ENCODE measurements at places on chromosomes 16 and 17.

GRCh38 chr17:14297161-14297851 lies 3.6 kb upstream of the HS3ST3B1 start:
- DNase-seq, result no peak

- no peak for DNase-seq
These were observed 7.0 kb downstream of the CBLN1 start for GRCh38 chr16:49274591-49274990.

- DNase-seq, result no peak
These were observed 260.5 kb downstream of the CBLN1 start for GRCh38 chr16:49021136-49021535.

DNA sequence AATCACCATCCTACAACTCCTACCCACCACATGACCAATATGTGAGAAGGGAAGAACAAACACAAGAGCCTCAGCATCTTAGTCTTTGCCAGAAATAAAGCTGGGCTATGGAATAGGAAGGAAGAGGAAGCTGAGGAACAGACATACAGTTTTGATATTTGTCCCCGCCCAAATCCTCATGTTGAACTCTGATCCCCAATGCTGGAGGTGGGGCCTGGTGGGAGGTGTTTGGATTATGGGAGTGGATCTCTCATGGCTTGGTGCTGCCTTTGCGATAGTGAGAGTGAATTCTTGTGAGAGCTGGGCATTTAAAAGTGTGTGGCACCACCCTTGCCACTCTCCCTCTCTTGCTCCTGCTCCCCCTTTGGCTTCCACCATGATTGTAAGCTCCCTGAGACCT lies 52.4 kb upstream of the NLK start:
- DNase-seq, result no peak

DNA sequence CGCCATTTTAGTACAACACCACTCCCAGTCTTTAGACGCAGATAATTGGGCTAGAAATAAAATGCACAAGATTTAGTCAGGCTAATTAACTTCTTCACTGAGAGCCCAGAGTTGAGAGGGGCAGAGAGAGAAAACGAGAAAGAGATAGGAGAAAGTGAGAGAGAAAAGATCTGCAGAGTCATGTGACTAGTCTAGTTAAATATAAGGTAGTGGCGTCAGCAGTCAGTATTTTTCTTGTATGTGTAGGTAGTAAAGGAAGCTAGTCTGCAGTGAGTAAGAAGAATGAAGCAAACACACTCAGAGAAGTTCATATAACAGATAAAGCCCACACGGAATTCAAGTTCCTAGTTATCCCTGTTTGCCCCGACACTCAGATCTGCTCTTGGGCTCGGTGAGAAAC lies 392.6 kb upstream of the ERCC4 start:
- no peak for DNase-seq

GRCh38 chr16:80104401-80104800 lies 436.4 kb upstream of the DYNLRB2 start:
- DNase-seq, result no peak

GRCh38 chr16:62370445-62370844 lies 334.2 kb upstream of the CDH8 start:
- DNase-seq, result no peak

- no peak for DNase-seq
These were observed 1.3 kb downstream of the PSMD3 start for GRCh38 chr17:39981766-39982375.

DNA sequence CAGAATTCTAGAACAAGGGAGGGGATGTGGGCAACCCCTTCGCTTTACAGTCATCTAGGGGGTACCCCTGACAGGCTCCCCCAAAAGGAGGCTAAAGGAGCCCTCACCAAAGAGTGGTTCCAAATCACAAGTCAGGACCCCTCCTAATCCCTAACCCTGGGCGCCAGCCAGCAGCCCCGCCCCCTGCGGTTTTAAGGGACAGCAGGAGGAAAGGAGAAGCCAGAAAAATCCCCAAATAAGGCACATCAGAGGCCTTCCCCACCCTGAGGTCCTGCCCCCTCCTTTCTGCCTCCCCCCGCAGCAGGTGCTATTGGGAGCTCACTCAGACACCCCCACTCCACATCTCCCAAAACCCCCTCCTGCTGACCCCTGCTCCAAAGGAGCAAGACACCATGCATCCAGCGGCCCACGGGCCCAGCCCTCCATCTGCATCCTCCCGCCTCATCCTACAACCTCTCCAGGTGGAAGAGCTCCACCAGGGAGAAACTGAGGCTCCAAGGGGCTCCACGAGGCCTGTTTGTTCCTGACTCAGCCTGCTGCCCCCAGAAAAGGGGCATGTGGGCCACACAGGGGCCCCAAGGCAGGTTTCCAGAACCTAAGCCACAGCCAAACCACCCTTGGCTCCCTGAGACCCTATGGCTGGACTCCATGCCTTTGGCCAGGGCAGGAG lies 93.5 kb downstream of the GOSR1 start:
- no peak for DNase-seq

DNA sequence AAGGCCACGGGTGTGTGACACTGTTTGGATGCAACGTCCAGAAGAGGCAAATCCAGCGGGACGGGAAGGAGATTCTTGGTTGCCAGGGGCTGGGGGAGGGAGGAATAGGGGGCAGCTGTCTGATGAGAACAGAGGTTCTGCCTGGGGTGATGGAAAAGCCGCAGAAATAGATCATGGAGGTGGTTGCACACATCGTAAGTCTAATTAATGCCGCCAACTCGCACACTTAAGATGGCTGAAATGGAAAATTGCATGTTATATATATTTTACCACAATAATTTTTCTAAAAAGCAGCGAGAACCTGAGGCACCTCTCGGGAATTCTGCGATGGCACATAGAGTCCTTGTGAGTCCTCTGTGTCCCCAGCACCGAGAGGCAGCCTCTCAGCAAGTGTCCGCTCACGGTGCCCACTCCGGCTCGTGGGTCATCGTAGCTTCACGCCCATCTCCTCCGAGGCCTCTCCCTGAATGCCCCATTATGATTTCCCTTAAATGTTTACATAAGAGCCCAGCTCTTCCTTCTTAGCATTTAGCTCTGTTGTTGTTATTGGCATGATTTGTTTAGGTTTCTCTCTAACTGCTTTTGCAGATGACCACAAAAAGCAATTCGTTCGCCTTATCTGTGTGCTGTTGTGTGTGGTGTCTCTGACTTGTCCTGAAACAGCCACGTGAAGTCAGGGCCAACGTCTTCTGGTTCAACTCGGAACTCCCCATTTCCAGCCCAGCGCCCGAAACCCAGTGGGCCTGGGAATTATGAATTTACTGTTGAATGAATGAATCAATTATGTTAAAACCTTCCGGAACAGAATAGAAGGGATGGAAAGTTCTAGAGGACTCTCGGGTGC lies 7.7 kb downstream of the WFDC1 start:
- no peak for DNase-seq

- no peak for DNase-seq
These were observed 29.6 kb downstream of the CLUAP1 start for GRCh38 chr16:3530371-3530914.

DNA sequence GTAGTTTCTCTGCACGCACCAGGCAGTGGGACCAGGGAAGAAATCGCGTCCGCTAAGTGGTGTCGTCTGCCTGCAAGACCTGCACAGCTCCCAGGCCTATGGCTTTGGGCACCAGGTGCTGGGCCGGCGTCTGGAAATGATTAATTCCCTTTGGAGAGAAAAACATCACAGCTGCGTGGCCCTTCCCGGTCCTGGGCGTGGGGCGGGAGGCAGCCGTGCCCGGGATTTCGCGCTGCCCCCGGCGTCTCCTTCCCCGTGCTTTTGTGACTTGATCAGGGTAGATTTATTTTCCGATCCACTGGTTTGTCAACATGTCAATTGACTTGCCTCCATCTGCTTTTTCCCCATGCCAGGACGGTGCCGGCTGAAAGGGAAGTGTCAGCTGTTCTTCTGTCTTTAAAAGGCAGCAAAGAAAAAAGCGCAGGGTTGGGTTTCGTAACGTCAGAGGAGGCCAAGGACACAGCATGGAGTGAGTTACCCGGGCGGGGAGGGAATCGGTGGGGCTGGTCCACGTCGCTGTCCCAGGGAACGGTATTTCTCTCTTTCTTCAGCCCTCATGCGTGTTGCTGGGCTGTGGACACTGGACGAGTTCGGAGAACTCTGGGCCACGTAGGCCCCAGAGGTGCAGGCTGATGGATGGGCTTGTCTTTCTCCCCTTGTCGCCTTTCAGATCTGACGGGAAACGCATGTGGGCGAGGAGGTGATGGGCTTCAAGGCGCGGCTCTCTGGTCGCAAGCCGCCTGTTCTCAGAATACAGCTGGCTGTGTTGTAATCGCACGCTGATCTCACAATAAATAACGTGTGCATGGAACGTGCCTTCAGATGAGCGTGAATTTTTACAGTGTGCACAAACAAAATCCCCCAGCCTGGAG lies 188.1 kb upstream of the ZNF469 start:
- no peak for DNase-seq

- no peak for DNase-seq
These were observed 41.3 kb downstream of the ERCC4 start for GRCh38 chr16:13961099-13961811.

- no peak for DNase-seq
These were observed 83.3 kb upstream of the TNRC6C start for GRCh38 chr17:77875051-77875780.

DNA sequence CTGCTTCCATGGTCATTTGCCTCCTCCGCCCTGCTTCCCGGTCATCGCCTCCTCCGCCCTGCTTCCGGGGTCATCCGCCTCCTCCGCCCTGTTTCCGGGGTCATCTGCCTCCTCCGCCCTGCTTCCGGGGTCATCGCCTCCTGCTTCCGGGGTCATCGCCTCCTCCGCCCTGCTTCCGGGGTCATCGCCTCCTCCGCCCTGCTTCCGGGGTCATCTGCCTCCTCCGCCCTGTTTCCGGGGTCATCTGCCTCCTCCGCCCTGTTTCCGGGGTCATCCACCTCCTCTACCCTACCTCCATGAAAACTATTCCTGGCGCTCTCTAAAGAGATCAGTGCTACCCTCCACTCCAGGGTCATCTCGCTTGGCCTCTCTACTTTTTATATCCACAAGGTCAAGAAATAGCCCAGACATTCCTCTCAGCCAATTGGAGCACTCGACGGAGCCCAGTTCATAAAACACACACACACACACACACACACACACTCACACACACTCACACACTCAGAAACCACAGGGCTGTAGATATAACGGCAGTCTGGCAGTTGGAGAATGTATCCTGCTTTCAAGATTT lies 44.8 kb downstream of the TRARG1 start:
- DNase-seq, result peak; percentile 17

Measured in CD8-positive, alpha-beta memory T cell (primary cell).